ENCODE measurements at places on chromosomes 7 and 10. TPM values are rescaled to one million over a fixed set of nuclear protein-coding genes. Genes with fewer than 3 reads are reported as not detected.

Gene C10orf95
- total RNA-seq: not detected

Gene HYCC1
- 136 TPM for total RNA-seq

Gene GRM3
- total RNA-seq: not detected

Gene H2BK1
- total RNA-seq: not detected

Gene GOLGA7B
- not detected for total RNA-seq

Gene OR6B1
- not detected for total RNA-seq

Gene IDI2
- not detected for total RNA-seq

Gene MYO3A
- not detected for total RNA-seq

Gene HOXA6
- 3.7 TPM for total RNA-seq

Gene BTAF1
- 16.6 TPM for total RNA-seq

Gene NEUROG3
- not detected for total RNA-seq

GRCh38 chr10:5014936-5015335 lies 11.3 kb upstream of the AKR1C2 start:
- DNase-seq: peak; percentile 13

GRCh38 chr7:50509459-50509858 lies 55.7 kb downstream of the DDC start:
- no peak for DNase-seq

DNA sequence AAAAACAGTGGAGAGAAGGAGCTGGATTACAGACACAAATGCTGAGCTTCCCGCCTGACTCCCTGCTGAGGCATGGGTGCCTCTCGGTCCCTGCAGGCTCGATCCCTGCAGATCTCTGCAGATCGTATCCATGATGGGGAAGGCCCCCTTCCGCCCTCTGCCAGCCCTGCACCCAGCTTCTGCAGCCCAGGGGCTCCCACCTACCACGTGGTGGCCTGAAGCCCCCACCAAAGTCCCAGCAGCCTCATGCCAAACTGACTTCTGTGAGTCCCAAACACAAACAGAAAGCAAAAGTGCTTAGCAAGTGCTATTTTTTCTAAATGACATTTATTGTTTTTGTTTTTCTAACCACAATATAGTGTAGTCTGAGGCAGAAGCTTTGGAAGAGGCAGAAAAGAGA lies 127.1 kb upstream of the CHST15 start:
- no peak for DNase-seq

- no peak for DNase-seq
These were observed 22.0 kb upstream of the BMPR1A start for GRCh38 chr10:86734207-86734988.

- DNase-seq: no peak
These were observed 115.0 kb upstream of the AFAP1L2 start for GRCh38 chr10:114519306-114519669.

DNA sequence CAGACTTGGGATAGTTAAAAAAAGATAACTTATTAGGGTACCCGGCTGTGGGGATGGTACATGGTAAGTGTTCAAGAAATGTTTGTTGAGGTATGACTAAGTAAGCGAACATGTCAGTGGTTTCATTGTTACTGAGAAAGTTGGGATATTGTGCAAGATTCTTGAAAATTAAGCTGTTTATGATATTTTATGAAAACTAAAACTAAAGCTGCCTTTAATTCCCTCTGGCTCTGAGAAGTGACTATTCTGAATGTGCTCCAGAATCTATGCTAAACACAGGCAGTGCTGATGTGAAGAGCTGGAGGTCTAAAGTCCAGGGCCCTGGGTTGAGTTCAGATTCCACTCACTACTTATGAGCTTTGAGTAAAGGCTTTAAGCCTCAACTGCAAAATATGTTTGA lies 72.9 kb downstream of the AOAH start:
- DNase-seq: peak; percentile 70

GRCh38 chr10:88028072-88028471 lies 164.6 kb downstream of the PTEN start:
- DNase-seq: no peak

DNA sequence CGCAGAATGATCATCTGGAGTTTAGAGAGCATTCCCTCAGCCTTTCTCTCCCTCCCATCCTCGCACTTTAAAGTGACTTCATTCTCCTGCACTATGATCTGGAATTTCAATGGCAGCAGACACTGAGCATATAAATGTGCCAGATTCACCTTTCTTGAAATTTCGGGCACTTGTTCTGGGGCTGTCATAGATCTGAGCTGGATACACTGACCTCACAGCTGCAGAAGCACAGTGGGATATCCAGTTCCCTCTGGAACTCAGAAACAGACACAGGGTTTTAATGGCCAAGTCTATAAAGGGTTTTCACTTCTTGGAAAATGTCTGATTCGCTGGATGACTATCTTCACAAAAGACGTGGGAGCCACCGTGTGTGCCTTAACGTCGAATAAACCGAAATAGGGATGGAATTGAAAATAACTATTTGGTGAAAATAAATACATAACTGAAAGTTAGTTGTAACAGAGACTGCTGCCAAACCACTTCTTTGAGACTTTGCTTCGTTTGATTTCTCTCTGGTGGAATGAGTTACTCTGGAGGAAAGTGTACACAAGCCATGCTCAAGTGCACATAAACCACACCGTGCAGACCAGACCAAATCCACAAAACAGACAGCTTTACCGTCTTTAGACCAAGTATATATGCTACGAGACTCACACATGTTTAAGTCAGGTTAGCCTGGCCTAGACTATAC lies 126.1 kb downstream of the SVIL start:
- no peak for DNase-seq

DNA sequence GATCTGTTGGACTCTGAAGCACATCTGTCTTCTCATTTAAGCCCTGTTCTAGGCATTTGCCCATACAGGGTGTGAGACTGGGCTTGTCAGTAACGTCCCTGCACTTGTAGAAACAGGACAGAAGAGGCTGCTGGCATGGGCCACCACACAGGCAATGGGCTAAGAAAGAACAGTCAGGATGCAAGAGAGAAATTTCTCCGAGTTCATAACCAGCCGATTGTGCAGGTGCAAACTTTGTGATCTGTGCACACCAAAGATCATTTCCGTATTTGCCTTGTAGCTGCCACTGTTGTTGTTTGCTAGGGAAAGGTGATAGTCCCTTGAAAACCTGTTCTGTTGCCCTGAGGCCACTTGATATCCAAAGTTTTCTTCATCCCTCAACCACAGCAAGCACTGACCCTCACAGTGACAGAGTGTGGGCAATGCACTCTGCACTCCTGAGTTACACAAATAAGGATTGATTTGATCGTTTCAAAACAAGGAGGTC lies 20.3 kb downstream of the KLF6 start:
- DNase-seq: no peak

DNA sequence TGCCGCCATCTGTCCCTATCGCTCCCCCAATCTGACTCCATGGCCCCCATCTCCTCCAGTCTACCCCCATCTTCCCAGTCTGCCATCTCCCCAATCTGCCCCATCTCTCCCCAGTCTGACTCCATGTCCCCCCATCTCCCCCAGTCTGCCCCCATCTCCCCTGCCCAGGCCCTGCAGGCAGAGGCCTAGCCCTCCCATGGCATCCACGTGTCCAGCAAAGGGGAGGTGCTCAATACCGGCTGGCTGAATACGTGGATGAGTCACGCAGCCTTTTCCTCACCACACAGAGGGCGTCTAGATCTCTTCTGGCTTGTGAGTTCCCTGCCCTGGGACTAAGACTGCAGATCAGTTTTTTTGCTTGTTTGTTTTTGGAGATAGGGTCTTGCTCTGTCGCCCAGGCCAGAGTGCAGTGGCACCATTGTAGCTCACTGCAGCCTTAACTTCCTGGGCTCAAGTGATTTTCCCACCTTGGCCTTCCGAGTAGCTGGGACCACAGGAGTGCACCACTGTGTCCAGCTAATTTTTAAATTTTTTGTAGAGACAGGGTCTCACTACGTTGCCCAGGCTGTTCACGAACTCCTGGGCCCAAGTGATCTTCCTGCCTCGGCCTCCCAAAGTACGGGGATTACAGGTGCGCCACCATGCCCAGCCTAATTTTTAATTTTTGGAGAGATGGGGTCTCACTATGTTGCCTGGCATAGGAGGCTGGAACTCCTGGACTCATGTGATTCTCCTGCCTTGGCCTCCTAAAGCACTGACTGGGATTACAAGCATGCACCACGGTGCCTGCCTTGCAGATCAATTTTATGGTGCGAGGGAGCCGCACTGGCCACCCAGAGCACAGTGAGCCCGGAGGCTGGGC lies 15.3 kb upstream of the GPR146 start:
- DNase-seq: peak; percentile 96

DNA sequence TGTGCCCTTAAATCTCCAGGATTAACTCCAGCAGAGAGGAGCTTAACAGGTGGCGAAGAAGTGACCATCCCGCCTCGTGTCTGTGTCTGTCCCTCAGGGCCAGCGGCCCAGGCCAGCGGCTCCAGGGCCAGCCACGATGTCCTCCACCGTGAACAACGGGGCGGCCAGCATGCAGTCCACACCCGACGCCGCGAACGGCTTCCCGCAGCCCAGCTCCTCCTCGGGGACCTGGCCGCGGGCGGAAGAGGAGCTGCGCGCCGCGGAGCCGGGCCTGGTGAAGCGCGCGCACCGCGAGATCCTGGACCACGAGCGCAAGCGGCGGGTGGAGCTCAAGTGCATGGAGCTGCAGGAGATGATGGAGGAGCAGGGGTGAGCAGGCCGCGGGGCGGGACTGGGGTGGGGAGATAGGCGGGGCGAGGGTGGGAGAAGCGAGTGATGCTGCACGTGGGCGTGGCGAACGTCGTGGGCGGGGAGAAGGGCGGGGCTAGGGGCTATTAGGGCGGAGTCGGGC lies 33.3 kb downstream of the SRRM3 start:
- no peak for DNase-seq

DNA sequence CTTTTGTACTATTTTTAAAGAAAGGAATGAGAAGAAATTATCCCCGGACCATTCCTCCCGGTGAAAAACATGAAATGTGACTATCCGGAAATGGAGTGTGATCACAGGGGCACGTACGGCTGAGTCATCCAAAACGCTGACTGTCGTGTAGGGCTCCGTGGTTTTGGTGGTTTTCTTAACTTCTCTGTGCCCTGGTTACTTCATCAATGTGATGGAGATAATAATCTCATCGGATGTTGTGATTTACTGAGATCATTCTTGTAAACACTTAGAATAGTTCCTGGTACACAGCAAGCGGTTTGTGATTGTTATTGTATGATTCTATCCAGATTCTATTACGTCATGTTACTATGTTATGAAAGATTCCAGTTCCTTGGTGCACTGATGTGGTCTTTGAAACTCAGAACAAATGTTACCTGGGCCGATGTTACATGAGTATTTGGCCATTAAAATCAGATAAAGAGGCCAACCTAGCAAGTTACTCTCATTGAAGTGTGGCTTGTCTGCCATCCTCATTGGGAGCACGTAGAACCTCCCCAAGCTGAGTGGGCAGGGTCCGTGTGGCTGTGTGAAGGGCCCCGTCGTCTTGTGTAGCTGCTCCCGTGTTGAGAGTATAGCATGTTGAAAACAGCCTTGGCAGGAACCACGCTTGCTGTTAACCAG lies 99.5 kb downstream of the CAMK1D start:
- DNase-seq: peak; percentile 85

DNA sequence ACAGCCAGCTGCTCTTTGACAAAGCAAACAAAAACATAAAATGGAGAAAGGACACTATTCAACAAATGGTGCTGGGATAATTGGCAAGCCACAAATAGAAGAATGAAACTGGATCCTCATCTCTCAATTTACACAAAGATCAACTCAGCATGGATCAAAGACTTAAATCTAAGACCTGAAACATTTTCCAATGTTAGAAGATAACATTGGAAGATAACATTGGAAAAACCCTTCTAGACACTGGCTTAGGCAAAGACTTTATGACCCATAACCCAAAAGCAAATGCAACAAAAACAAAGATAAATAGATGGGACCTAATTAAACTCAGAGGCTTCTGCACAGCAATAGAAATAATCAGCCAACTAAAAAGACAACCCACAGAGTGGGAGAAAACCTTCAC lies 425.7 kb upstream of the SEMA3D start:
- DNase-seq: no peak

- no peak for DNase-seq
These were observed 299.1 kb upstream of the NFE2L3 start for GRCh38 chr7:25852939-25853271.

DNA sequence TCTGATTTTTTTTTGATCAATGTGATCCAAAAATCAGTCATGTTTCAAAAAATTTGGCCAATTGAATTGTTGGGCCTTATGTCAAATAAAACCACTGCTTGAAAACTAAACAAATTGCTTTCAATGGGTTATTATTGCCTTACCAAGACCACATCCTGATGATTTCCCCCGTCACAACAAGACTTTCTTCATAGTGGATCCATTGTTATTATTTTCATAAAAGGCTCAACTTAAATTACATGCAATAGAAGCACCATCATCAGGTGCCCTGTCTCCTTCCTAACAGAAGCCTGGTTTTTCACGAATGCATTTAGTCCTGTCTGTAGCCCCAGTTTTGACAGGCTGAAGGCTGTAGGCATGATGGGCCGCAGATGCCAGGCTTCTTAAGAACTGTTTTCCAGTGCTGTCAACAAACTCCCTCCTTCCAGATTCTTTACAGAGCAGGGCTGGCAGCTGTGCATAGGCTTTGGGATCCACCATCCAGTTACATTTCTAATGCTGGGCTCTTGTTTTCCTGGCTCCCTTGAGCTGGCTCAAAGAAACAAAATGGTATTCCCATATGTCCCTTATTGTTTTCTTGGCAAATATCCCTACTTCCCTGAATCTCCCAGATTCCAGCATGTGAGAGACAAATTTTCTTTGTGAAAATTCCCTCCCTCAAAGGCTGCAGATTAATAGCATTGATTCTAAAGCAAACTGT lies 302.0 kb downstream of the TWIST1 start:
- no peak for DNase-seq

- DNase-seq: no peak
These were observed 89.4 kb downstream of the C10orf90 start for GRCh38 chr10:126580873-126581647.

GRCh38 chr7:124089621-124090020 lies 56.8 kb upstream of the TMEM229A start:
- no peak for DNase-seq

GRCh38 chr7:130877236-130877990 lies 143.4 kb upstream of the KLF14 start:
- DNase-seq: no peak

DNA sequence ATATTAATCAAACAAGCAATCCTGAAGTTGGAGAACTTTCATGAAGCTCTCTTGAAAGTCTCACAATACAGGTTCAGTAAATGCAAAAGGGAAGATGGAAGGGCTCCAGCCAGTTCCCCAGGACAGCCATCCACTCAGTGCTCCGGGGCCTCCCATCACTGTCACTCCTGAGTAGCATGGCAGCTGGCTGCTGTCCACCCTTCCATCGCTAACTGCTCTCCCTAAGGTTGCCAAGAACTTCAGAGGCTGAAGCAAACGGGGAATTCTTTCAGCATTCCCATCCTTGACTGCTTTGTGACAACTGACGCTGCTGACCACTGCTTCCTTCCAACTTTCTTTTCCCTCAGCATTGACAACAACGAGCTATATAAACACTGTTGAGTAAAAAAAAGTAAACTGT lies 69.1 kb downstream of the VPS41 start:
- no peak for DNase-seq

- peak; percentile 68 for DNase-seq
These were observed 387.6 kb upstream of the NRP1 start for GRCh38 chr10:33722067-33722466.

GRCh38 chr7:79912213-79912633 lies 222.4 kb upstream of the GNAI1 start:
- no peak for DNase-seq

Measured in M059J (cell line).